Inflammatory macrophage treated with lipopolysaccharide for 1 hour (primary cell): ENCODE measurements at places on chromosomes 1 and 21.

- DNase-seq: no peak
Measured at GRCh38 chr1:167223144-167224103, 2.7 kb downstream of the POU2F1 start.

- no peak for DNase-seq
Measured at GRCh38 chr1:40058453-40059337, 18.2 kb downstream of the CAP1 start.

- DNase-seq: no peak
Measured at GRCh38 chr1:5637171-5637570, 355.1 kb downstream of the NPHP4 start.

DNA sequence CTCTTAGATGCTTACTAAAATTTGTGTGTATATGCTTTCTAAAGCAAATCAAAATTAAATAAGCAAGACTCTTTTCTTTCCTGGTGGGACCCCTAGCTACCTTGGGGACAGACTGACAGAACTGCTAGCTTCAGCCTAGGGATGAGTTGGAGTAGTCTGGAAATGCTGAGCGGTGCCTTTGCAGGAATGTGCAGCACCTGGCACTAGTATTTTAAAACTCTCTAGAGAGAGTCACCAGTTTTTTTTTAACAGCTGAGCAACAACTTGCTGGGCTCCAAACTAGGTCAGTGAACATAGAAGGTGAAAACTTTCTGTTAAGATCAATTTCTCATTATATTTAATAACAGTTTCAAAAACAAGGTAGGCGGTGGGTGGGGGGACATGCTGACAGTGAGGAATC lies 56.8 kb downstream of the NUF2 start:
- no peak for DNase-seq

DNA sequence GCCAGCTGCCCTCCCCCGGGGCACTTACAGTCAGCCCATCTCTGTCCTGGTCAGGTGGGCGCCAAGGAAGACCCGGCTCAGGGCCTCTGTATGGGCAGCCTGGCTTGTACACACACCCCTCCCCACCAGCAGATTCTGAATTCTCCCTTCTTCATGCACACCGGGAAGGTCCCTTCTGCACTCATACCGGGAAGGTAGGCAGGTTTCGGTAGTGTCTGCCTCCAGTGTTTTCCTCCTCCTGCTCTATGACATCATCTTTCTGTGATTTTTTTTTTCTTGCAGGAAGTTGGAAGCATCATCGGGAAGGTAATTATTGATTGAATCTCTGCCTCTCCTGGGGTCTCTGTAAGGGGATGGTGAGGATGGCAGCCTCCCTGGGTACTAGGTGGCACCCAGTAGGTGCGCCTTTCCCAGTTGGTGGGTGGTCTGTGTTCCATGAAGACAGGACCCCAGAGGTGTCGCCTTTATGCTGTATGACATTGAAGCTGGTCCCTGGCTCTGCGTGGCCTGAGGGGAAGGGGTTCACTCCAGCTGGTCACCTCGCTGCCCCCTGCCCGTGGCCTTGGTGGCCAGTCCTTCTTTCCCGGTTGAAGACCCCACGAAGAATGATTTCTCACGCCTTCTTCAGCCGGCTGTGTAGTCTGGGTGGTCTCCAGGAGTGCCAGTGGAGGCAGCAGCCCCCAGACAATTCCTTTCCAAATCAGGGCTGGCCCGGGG lies 82.1 kb upstream of the COL6A1 start:
- no peak for DNase-seq

DNA sequence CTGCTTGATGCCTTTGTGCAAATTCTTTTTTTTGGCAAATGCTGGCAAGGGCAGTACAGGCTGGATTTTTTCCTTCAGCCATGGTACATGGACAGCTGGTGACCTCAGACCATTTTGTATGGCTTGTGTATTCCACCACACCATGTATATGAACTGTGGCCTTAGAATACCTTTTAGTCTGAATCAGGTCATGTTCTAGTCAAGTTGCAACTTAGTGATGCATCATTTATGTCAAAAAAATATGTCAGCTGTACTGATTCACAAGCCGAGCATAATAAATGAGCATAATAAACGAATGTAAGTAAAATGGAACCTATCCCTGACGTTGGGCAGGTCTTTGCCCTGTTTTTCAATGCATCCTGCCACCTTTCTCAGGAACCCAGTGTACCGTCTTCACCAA lies 219.7 kb upstream of the RUNX1 start:
- no peak for DNase-seq

GRCh38 chr21:33543505-33544129 lies 779 bp downstream of the SON start:
- DNase-seq: peak; percentile 77

DNA sequence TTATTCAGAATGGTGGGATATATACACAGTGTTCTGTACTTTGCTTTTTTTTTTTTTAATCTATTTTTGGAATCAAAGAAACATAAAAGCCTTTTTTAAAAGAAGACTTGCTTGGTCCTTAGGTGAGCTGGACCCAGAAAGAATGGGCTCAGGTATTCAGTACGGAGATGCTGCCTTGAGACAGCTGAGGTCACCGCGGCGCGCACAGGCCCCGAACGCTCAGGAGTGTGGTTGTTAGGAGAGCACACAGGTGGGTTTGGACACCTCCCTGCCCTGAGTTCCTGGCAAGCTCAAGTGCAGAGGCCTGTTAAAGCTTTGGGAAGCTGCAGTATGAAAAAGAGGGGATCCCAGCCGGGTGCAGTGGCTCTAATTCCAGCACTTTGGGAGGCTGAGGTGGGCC lies 31.8 kb downstream of the RAB4A start:
- no peak for DNase-seq

GRCh38 chr1:158506369-158506987 lies 34.5 kb downstream of the OR10R2 start:
- DNase-seq: peak; percentile 36

DNA sequence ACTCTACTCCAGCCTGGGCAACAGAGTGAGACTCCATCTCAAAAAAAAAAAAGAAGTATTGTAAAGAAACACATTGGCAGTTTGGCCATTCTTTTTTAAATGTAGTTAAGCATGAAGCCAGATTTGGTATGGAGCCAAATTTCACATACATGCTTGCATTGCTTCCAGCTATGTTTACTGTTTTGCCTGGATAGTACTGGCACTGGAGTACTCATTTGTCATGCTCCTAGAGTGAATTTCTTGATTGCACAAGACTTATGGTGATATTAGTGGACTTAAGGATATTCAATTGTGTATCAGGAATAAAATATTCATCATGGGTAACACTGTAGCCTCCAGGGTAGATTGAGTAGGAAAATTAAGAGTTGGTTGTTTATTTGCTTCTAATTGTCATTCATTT lies 24.5 kb upstream of the SLC9A1 start:
- no peak for DNase-seq

DNA sequence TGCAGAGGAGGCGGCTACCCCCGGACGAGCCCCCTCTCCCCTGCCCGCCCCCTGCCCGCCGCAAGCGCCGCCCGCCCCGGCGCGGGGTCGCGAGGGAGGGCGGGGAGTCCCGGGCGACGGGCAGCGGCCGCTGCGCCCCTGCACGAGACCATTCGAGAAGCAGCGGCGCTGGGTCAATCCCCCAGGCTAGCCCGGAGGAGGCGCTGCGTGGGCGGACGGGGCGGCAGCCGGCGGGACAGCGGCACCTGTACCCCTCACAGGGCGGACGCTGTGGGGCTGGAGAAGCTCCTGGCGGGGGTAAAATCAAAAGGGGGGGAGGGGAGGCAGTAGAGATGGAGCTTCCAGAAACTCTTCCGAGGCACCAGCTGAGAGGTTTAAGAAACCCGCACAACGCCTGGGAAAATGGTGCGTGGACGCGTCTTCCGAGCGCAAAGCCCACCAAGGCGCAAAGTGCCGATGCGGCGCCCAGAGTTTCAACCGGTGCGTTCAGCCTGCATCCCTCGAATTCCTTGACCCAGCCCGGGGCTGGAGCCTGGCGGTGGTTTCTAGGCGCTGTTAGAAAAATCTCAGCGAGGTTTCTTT lies at the start of gene PLPPR5:
PLPPR5 (minus strand) TSS at position 1 of the 582 bp plus-strand sequence. CDS start 190 bp downstream, outside the sequence.
- DNase-seq: no peak

GRCh38 chr1:156204686-156205085 lies 8.1 kb upstream of the PMF1 start:
- no peak for DNase-seq

DNA sequence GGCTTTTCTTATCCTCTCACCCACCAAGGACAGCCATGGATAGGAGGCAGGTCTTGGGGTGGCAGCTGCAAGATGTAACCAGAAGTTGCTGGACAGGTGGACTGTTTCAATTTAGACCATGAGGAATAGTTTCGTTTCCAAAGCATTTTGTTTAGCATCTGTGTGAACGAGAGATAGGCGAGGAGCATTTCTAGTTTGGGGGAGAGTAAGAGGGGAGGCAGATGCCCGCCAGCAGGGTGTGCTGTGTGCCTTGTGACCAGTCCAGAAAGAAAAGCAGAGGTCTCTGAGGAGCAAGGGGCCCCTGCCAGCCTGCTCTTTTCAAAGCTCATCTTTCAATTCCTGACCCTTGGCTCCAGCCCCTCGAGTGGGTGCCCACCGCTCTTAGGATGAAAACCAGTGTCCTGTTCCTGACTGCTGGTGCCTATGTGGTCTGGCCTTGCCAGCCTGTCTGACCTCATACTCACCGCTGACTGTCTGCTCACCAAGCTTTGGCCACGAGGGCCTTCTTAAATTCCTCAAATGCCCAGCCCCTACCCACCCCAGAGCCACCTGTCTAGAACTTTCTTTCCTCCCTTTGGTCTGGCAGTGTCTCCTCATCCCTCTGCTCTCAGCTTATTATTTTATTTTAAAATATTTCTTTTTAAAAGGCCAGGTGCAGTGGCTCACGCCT lies 8.5 kb downstream of the SERINC2 start:
- DNase-seq: no peak

- peak; percentile 9 for DNase-seq
Measured at GRCh38 chr1:245500546-245500945, 345.8 kb downstream of the KIF26B start.

DNA sequence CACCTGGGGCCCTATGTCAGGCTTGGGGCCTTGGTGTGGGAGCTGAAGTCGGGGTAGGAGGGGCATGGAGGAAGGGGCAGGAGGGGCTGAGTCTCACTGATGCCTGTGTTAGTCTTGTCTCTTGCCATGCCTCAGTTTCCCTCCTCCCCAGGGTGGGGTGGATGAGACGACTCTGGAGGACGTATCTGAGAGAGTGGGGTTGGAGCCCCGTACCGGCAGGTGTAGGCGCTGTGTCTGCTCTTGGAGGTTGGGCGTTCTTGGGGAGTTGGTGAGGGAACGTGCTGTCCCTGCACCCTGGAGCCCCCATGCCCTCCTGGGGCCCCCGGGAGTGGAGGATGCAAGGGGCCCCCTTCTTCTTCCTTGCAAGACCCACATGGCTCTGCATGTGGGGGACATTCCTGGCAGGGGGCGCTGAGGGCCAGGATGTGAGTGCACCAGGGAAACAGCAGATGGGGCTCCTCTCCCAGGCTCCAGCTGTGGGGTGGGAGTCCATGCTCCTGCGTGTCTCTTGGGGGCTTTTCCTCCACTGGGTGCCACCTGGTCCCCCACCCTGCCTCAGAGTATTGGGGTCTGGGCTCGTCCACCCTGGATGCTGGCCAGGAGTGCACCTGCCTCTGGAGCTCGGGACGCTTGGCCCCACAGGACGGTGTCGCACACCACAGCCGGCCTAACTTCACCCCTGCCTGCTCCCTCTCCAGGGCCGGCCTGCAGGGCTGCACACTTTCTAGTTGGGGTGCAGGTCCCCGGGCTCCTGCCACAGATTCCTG lies 1.4 kb upstream of the TNFRSF14 start:
- DNase-seq: peak; percentile 30

DNA sequence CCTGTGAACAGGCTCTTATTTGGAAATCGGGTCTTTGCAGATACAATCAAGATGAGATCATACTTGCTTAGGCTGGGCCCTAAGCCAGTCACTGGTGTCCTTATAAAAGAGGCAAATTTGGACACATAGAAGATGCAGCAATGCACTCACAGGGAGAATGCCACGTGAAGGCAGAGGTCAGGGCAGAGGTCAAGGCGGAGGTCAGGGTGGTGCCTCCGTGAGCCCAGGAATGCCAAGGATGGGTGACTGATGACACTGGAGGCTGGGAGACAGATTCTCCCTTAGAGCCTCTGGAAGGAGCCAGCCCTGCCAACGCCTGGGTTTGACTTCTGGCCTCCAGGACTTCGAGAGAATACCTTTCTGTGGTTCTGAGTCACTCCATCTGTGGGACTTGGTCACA lies 22.8 kb upstream of the C1orf174 start:
- no peak for DNase-seq

- no peak for DNase-seq
Measured at GRCh38 chr1:23376890-23377811, 7.5 kb upstream of the ZNF436 start.

GRCh38 chr1:25729045-25729444 lies 70.9 kb upstream of the SELENON start:
- no peak for DNase-seq

- no peak for DNase-seq
Measured at GRCh38 chr1:14913482-14914177, 239.9 kb upstream of the TMEM51 start.

GRCh38 chr21:14405962-14406361 lies 23.0 kb upstream of the HSPA13 start:
- no peak for DNase-seq

DNA sequence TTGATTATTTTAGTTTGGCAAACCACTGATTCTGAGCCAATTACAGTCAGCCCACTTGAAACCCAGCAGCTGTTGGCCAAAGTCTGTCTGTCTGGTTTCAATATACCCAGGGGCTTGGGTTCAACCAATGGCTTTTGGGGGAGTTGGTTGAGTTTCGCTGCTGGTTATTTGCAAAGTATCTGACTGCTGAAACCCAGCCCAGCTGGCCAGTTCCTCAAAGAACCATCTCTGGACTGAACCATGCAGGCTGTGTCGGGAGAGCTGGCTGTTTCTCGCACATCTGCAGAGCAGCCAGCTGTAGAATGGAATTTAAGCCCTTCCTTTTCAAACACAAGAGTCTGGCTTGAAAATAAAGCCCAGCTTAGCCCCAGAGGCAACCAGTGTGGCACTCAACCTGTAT lies 66.0 kb upstream of the PAX7 start:
- DNase-seq: no peak

DNA sequence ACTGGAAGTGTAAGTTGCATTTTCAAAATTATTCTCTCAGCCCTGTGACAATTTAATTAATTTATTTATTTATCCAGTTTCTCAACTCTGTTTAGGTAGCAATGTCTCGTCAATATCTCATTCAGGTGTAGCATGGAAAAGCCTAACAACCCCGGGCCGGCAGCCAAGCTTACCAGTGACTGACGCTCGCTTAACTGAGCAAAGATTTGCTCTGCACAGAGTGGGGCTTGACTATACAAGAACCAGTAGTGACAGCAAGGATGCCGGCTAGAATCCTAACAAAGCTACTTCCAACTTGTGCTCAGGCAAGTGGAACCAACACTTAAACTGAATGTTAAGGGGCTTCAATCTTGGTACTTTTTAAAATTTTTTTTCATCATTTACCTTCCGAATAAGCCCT lies 80.9 kb upstream of the ESRRG start:
- no peak for DNase-seq
